ENCODE measurements at places on chromosomes 3 and 15.

GRCh38 chr3:66817951-66818557, 180.1 kb upstream of the KBTBD8 start:
- no peak overlapping the region for H3K27ac ChIP-seq
- H3K4me1 ChIP-seq: peaks cover 48% of the 10 kb centered on the region
- no peak for DNase-seq
- no peaks in the 10 kb centered on the region for H3K36me3 ChIP-seq
- H3K4me3 ChIP-seq: no peak overlapping the region
- H3K27me3 ChIP-seq: no peaks in the 10 kb centered on the region

DNA sequence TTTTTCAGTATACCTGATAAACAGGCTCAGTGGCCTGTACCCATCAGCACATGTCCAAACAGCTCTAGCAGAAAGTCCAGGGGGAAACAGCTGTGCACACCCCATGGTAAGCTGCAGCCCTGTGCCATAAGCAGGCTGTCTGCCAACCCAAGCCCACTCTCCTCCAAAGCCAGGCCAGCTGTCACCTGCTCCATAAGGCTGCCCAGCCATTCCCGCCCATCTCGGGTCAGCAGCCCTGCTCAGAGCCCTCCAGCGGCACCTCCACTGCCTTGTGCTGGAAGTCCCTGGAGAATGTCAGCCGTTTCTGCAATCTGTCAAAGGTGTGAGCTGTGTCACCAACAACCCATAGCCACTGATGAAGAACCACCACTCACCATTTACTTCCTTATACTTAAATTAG, 82.0 kb downstream of the NTRK3 start:
- H3K4me1 ChIP-seq: peaks cover 21% of the 10 kb centered on the region
- no peak overlapping the region for H3K4me3 ChIP-seq
- H3K36me3 ChIP-seq: no peaks in the 10 kb centered on the region
- no peak overlapping the region for H3K27ac ChIP-seq
- no peaks in the 10 kb centered on the region for H3K27me3 ChIP-seq
- DNase-seq: no peak

DNA sequence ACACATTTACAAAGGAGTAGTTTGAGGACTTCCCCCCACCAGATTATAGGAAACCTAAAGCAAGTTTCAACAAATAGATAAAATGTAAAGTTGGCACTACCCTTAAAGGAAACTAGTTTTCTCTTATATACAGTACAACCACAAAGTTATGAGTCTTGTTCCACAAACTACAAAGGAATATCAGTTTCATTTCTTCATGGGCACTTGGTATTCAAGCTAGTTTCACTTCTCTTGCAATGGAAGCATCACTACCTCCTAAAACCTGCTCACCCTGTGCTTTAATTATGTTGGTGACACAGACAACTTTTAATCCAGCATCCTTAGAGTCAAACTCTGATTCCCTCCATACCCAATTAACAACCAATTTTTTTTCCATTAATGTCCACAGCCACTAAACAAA, 707.0 kb downstream of the ROBO2 start:
- H3K4me3 ChIP-seq: no peak overlapping the region
- H3K27ac ChIP-seq: no peak overlapping the region
- peak; percentile 60 for DNase-seq

- no peaks in the 10 kb centered on the region for H3K4me1 ChIP-seq
- H3K4me3 ChIP-seq: no peak overlapping the region
- H3K27ac ChIP-seq: no peak overlapping the region
- no peaks in the 10 kb centered on the region for H3K36me3 ChIP-seq
- DNase-seq: no peak
- no peaks in the 10 kb centered on the region for H3K27me3 ChIP-seq
Observed at GRCh38 chr15:71313806-71314205, 198.5 kb downstream of the THSD4 start.

DNA sequence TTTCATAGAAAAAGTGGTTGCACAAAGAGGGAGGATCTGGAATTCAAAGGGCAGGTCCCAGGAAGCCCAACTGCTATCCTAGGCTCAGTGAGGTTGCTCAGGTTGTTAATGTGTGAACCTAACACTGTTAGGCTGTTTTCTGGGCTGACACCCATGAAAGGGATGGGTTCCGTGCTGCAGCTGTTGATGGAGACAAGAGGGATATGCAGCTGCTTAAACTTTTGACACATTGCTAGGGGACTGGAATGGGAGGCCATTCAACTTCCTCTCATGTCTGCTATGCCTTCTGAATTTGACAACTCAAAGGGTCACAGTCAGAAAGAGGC, 198.0 kb upstream of the NR2E3 start:
- no peak overlapping the region for H3K4me3 ChIP-seq
- H3K27ac ChIP-seq: no peak overlapping the region
- H3K36me3 ChIP-seq: no peaks in the 10 kb centered on the region
- peaks cover 2% of the 10 kb centered on the region for H3K27me3 ChIP-seq

DNA sequence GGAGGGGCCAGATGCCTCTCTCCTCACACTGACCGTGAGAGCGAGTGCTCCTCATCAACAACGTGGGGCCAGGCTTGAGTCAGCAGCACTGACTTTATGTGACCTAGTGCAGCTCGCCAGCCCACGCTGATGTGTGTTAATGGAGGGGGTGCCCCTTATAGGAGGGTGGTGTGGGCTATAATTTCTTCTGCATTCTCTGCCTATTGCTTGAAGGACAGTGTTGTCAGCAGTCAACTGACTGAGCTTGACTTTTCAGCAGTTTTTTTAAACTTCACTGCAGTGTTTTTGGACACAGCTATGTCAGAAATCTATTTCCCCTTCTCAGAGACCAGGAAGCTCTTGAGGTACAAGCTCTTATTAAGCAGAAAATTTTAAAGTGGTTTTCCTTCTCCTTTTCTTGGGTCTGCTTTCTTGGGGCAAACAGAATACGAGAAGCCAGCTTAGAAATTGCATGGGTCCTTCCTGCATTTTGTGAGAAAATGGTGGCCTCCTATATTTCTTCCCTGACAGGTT, 304.8 kb upstream of the CTDSPL start:
- H3K27ac ChIP-seq: no peak overlapping the region
- no peaks in the 10 kb centered on the region for H3K4me1 ChIP-seq
- H3K36me3 ChIP-seq: no peaks in the 10 kb centered on the region
- DNase-seq: no peak

- no peaks in the 10 kb centered on the region for H3K27me3 ChIP-seq
- no peak for DNase-seq
- no peak overlapping the region for H3K4me3 ChIP-seq
- H3K27ac ChIP-seq: no peak overlapping the region
- no peaks in the 10 kb centered on the region for H3K4me1 ChIP-seq
- H3K36me3 ChIP-seq: no peaks in the 10 kb centered on the region
Observed at GRCh38 chr3:65758438-65758837, 280.3 kb downstream of the MAGI1 start.

- DNase-seq: no peak
- H3K27me3 ChIP-seq: no peaks in the 10 kb centered on the region
- no peak overlapping the region for H3K4me3 ChIP-seq
- no peaks in the 10 kb centered on the region for H3K36me3 ChIP-seq
- H3K27ac ChIP-seq: no peak overlapping the region
Observed at GRCh38 chr3:20576228-20576627, 390.2 kb upstream of the SGO1 start.

DNA sequence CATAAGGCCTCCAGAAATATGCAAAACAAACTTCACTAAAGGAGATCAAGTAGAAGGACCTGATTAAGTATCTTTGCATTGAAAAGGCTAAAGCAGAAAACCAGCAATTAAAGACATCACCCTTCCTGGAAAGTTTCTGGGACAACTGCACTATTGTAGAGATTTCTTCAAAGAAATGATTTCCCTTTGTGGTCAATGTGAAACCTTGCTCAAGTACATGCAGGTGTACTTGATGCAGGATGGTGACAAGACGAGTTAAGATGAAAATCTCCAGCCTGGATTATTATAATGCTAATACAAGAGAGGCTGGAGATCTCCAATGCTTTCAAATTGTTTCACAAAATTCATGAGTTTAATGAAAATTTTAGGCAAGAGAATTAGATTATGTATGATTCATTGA, 208.4 kb downstream of the TIGIT start:
- H3K27me3 ChIP-seq: no peaks in the 10 kb centered on the region
- H3K27ac ChIP-seq: no peak overlapping the region
- no peaks in the 10 kb centered on the region for H3K4me1 ChIP-seq
- DNase-seq: no peak

- no peak overlapping the region for H3K27ac ChIP-seq
- no peaks in the 10 kb centered on the region for H3K4me1 ChIP-seq
Observed at GRCh38 chr3:170804078-170804477, 65.9 kb downstream of the RPL22L1 start.

DNA sequence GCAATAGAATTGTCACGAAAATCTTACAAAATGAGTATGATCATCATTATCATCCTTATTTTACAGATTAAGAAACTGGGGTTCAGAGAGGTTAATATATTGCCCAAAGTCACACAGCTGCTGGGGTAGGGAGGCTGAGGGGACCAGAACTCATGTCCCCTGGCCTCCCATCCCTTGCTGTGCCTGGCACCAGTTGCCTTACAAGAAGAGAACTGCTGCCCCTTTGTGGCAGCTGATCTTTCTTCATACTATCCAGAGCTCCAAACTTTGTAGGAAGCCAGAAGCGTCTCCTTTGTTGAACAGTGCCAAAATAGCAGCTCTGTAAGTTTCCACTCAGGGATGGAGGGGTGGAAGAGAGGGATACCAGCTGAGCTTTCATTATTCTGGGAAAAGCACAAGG, 236.8 kb upstream of the TBC1D5 start:
- no peak overlapping the region for H3K4me3 ChIP-seq
- no peaks in the 10 kb centered on the region for H3K27me3 ChIP-seq
- no peaks in the 10 kb centered on the region for H3K36me3 ChIP-seq
- DNase-seq: no peak

DNA sequence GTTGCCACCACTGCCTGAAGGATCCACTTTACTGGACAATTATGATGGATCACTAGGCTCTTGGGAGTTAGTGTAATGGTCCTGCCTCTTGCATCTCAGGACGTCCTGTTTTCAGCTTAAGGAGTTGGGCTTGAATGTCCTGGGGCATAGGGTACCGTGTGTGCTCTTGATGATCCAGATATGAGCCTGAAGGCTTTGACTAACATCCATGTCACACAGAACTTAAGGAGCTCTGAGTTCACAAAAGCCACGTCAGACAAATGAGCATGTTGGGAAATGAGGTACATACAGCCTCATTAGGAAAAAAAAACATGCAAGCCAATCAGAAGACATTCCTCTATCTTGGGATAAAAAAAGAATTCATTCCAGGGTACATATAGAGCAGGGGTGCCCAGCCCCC, 40.8 kb downstream of the CA12 start:
- H3K4me1 ChIP-seq: no peaks in the 10 kb centered on the region
- H3K36me3 ChIP-seq: no peaks in the 10 kb centered on the region
- no peak overlapping the region for H3K27ac ChIP-seq
- H3K27me3 ChIP-seq: no peaks in the 10 kb centered on the region
